Right atrium auricular region (tissue), 2 donors: ENCODE measurements at places on chromosomes 7 and 10.
A peak's percentile ranks its signal among the peaks of the same experiment; 100 is the strongest.

DNA sequence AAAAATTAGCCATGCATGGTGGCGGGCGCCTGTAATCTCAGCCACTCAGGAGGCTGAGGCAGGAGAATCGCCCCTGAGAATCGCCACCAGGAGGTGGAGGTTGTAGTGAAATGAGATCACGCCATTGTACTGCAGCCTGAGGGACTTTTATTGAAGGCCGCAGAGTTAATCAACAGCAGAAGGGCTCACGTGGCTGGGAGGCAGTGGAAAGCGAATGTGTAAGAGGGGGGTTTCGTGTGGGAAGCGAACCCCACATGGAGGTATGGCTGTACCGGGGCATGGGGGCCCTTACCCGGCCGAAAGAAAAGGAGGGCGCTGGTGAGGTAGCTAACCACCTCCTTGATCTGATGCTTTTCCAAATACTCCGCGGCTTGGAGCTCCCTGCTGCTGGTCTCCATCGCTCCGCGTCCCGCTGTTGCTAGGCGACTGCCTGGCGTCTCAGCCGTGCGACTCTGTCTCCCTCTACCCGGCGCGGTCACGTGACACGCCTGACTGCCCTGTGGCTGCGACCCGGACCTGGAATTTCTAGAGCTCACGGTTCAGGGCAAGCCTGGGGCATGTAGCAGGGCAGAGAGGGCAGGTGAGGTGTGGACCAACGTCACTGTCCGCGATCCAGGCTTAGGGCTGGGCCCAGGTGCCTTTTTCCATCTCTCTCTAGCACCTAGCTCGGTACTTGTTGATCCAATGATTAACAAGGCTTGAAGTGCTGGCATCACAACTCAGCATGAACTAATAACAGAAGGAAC is at the start of gene EFCAB10:
Gene EFCAB10, minus strand, starts transcription at position 428 of the 746 bp plus-strand sequence. Its CDS starts 30 bp downstream, at position 398.
- peak; percentile 60 for DNase-seq

GRCh38 chr7:143015926-143016490 is 10.9 kb downstream of the OR9A2 start:
- DNase-seq: no peak

DNA sequence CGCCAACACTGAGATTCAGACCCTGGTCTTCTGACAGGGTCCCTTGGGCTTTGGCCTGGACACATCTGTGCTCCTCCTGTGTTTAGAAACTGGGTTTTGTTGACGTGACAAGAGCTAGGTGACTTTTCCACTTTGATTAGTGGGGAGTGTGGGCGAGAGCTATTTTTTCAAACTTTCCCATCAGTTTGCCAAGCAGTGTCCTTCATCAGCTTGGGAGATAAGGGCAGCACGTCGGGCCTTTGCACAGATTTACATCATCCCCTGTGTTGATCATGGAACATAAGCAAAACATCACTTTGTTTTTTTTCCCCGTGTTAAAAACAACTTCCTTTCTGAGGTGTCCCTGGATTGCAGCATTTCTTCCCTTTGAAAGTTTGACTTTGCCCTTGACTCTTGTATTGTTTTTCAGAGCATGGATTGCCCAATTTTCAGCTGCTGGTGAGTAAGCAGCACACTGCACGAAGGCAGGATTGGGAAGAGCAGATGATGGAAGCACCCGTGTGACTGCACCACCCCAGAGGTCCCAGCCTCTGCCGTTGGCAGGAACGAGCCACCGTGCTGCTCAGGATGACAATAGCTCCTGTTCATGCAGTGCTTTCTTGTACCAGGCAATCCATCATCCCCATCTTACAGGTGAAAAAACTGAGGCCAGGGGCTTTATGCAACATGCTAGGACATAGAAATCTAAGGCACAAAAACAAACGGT is 6.4 kb upstream of the IGFBP1 start:
- no peak for DNase-seq

DNA sequence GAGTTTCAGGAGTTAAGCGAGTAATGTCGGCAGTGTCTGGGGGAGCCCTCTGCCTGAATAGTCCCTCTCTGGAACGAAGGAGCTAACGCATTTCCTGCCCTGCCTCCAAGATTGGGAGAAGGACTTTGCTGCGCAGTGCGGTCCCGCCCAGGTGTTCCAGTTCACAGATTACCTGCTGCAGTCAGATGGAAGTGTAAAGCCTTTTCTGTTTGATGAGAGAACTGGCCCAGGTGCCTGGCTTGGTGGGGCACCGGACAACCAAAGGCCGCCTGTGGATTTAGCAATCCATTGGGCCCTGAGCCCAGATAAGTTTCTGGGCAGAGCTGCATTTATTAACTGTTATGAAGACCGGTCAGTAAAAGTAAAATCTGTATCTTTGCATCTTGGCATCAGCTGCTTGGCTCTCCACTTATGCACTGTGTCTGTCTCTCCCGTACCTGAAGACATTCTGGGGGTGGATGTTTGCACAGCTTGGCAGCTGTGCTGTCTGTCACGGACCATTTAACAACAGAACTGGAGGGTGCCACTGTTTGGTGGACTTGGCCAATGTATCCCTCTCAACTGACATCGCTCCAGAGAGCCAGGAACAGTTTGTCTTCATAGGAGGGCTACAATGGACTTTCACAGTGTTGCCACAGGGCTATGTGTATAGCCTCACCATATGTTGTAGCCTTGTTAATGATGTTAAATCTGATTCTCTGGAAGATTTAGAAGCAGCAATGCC is 654.7 kb upstream of the ZWINT start:
- no peak for DNase-seq

DNA sequence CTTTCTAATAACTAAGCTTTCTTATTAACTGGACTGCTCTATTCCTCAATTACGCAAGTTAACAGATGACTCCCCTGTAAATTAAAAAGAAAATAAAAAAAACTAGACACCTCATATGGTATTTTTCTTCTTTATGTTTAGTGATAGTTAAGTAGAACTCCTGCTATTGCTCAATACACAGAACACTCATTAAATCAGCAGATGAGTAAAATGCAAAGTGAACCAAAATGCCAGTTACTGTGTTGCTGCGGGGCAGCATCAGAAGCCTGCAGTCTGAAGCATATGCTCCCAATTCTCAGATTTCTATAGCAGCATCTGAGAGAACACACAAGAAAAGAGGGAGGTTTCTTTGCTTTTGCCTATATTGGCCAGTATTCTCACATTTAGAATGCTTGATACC is 28.4 kb downstream of the CDK6 start:
- DNase-seq: no peak

DNA sequence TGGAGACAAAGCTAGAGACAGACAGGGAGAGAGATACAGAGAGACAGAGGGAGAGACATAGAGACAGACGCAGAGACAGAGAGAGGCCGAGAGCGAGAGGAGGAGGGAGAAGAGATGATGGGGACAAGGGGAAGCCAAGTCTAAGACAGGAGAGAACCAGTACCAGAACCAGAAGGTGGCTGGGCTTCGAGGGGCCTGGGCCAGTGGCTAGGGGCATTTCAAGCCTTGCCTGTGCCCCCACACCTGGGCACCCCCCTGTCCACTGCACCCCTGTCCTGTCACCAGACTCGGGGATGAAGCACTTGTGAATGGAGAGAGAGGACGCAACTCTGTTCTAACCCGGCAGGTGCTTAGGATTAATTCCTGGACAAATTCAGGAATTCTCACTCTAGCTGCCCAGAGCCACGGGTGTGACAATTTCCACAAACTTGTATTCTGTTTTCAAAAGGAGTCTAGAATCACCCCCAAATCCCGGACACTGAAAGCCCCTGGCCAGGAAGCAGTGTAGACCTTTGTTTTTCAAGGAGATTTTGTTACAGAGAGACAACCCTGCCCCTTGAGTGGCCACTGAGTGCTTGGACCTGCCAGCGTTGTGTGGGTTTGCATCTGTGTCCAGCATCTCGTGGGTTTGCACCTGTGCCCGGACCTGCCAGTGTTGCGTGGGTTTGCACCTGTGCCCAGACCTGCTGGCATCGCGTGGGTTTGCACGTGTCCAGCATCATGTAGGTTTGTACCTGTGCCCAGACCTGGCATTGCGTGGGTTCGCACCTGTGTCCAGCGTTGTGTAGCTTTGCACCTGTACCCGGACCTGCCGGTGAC is 157.3 kb downstream of the WDR37 start:
- peak; percentile 28 for DNase-seq

DNA sequence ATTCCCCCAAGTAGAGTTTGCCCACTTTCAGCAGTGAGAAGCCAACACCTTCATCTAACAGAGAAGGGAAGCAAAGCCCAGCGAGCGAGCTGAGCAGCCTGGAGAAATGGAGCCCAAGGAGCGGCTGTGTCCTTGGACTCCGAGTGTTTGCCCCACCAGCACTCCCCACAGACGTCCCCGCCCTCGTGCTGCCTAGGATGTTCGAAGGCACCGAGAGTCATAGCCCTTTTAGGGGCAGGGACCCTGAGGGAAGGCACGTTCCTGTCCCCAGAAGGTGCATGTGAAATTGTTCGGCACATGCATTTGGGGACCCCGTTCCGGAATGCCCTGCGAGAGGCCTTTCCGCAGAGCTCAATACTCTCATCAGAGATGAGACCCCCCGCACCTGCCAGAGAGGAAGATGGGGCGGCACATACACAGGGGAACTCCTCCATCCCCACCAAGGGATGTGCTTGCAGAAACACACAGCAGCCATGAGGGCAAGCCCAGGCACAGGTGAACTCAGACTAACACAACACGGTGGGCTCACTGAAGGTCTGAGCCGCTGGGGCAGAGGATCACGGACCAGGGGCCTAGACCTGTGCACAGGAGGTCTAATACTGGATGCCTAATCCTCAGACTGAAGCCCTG is 131.0 kb downstream of the DLG5 start:
- DNase-seq: no peak

DNA sequence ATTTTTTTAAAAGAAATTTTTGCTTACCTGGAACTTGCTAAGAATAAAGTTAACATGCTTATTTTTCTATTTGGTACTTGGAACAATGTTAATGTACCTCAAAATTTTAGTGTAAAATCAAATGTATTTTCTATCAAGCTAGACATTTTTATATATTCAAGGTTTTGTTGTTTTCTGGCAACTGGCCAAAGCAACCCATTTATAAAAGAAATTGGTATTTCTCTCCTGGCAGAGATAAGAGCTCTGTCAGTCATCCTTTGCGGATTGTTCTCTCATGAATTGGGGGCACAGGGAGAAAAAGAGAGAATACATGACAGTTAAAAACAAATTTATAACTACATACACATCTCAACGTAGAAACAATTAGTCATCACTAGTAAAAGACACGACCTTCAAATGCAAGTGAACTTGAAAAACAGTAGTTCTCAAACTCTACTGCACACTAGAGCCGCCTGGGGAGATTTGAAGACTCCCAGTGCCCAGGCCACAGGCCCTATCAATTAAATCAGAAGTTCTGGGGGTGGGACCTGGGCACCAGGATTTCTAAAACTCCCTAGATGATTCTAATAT is 152.4 kb upstream of the LAMB4 start:
- no peak for DNase-seq

DNA sequence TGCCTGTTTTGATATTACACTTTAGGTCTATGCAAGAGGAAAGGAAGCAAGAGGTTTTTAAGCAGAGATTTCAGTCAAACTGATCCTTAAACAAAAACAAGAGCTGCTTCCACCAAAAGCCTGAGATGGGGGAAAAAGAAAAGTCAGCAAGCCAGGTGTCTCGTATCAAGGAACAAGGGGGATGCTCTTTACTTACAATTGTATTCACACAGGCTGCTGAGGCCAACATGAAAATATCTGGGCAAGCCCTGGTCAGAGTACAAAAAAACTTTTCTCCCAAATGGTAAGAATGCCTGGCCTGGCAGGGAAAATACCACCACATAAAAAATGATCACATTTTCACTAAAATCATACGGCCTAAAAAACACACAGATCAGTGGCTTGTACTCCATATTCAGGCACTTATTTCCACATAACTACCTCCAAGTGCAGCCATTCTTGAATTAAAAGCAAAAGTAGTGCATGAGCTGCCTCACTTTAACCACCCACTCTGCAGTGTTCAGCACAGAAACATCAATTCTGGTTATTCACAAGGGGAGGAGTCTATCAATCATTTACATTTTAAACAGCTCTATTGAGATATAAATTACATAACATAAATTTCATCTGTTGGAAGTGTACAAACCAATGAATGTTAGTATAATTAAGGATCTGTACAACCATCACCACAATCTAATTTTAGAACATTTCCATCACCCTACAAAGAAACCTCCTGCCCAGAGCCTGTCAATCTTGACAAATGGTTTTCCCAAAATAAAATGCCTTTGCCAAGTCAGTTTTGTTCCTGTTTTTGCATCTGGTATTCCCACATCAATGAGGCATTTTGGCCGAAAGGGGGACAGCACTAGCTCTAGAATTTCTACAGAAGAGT is 70.2 kb downstream of the GRB10 start:
- no peak for DNase-seq

DNA sequence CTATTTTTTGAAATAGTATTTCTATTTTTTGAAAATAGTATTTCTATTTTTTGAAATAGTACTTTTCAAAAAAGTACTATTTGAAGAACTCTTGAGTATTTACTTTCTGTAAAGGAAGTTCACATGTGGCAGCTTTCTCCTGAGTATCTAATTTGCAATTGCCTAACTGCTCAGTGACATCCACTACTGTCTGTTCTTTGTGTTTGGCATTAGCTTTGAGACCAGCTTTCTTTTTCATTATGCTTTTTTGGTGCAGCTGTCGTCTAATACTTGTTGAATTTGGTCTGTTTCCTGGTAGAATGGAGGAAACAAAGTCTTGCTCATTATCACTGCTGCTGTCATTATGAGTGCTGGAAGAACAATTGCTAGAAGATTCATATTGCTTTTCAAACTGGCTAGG is 99.1 kb downstream of the BMPR1A start:
- DNase-seq: no peak

DNA sequence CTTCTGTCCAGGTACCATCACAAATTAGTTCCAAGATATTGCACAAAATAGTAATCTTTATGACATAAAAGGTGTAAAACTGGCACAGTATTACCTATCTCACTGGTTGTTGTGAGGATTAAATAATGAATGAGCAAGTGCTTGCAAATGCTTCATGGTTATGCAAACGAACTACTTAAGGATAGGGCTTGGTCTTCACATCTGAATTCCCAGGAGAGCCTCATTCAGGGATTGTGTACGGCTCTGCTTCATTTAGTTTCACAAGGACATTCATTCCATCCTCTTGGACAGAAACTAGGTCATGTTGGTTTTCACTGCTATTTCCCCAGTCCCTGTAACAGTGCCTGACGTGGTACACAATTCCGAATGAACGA is 12.1 kb downstream of the ABCA13 start:
- no peak for DNase-seq

- DNase-seq: no peak
Measured at GRCh38 chr7:18189500-18190126, 162.0 kb upstream of the PRPS1L1 start.

- DNase-seq: no peak
Measured at GRCh38 chr7:144818511-144818910, 17.3 kb downstream of the TPK1 start.

DNA sequence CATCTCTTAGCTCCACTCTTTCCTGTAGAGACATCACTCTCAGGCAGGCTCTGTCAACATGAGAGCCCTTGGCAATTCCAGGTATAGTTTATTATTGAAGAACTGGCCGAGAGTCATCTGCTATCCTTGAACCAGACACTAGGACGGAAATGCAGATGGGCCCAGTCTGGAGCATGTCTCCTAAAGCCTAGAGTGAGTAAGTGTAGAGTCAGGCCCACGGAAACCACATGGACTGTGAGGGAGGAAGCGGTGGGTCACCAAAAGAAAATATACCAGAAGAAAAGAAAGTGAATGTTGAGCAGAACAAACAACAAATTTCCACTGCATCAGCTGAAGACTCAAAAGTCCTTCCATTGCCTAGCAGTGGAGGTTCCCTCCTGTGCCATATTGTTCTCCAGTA is 15.7 kb upstream of the RELN start:
- DNase-seq: no peak

- DNase-seq: no peak
Measured at GRCh38 chr7:131858611-131859010, 302.2 kb upstream of the PODXL start.

GRCh38 chr7:38306171-38306570 is 32.7 kb upstream of the TARP start:
- DNase-seq: no peak

GRCh38 chr7:9148687-9149086 is 715.3 kb downstream of the NXPH1 start:
- DNase-seq: no peak
